ENCODE measurements at places on chromosomes 4 and X.

GRCh38 chrX:155695419-155695818, 82.7 kb upstream of the TMLHE start:
- DNase-seq, result no peak

GRCh38 chr4:7460566-7460965, 25.8 kb upstream of the PSAPL1 start:
- DNase-seq, result no peak

DNA sequence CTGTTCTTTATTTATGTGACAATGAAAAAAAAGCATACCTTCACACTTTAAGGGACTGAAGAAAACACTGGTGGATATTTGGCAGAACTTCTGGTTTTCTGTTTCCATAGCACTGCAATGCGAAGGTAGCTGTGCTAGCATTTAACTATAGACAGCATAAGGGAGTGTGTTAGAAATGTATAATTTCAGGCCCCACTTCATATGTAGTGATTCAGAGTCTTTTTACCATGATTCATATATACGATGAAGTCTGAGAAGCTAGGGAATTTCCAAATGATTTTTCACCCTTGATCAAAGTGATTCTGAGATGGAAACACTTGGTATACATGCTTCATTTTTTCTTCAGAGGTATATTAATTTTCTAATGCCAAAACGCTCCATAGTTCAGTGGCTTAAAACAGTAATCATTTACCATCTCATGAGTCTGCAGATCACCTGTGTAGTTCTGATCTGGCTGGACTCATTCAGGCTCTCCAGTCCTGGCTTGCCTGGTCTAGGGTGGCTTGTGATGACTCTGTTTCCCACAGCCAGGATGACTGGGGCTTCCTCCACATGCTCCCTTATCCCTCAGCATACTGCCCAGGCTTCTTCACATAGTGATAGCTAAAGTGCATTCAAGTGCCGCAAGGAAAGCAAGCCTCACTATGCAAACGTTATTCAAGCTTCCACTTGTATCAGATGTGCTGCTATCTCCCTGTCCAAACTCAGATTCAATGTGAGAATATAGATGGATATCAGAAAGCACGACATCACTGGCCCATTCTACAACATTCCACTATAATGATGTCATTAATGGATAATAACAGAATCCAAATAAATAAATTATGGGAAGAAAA, 790.1 kb downstream of the TECRL start:
- DNase-seq, result no peak

DNA sequence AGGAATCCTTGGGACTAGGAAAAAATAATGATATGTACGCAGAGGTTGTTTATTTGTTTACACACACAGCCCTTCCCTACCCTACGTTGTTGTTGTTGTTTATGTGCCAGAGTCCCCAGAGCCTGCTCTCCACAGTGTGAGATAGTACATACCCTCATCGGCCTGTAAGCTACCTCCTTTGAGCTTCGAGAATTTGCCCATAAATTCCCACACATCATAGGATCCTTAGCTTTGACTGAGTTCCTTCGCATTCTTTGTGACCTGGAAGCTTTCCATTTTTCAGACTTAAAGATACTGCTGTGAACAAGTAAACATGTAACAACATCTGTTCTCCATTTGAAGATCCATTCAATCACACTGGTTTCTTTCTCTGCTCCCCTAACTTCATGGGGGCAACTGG, 114.5 kb downstream of the IRF2 start:
- no peak for DNase-seq

- no peak for DNase-seq
Observed at GRCh38 chr4:111945014-111945413, 200.2 kb upstream of the FAM241A start.

GRCh38 chrX:47566841-47567240, 5.8 kb downstream of the ARAF start:
- no peak for DNase-seq

DNA sequence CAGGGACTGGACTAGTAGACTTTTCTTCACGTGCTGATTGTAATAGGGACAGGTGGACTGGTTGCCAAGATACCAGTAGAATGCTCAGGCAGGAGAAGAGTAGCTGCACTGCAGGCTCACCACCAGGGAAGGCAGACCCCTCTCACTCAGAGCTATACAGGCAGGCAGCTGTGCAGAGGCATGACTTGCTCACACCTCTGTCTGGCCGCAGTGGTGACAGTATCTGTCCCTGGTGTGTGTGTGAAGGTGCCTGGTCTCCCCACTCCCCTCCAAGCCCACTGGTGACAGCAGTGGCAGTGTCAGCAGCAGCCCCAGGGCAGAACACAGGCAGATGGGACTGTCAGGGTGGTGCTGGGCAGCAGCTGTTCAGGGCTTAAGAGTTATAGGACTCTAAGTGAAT, 140.7 kb downstream of the RPS6KA6 start:
- no peak for DNase-seq

GRCh38 chr4:150152766-150153165, 74.5 kb downstream of the DCLK2 start:
- no peak for DNase-seq

DNA sequence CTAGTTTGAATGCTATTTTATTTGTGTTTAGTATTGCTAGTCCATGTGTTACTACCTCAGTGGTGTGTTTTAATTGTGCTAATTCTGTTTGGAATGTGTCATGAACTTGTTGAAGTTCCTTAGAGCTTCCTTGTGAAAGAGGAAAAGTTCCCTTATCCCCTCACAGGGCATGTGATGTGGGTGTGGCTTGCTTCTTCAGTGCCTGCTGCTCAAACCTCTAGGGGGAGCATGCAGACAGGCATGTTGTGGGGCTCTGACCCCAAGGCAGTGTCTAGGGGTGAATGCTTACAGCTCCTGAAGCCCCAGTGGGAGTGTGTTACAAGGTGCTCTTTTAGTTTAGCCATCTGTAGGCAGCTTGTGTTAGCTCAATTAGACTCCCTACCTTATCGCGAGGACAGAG, 86.5 kb downstream of the MAGED4 start:
- DNase-seq, result no peak

DNA sequence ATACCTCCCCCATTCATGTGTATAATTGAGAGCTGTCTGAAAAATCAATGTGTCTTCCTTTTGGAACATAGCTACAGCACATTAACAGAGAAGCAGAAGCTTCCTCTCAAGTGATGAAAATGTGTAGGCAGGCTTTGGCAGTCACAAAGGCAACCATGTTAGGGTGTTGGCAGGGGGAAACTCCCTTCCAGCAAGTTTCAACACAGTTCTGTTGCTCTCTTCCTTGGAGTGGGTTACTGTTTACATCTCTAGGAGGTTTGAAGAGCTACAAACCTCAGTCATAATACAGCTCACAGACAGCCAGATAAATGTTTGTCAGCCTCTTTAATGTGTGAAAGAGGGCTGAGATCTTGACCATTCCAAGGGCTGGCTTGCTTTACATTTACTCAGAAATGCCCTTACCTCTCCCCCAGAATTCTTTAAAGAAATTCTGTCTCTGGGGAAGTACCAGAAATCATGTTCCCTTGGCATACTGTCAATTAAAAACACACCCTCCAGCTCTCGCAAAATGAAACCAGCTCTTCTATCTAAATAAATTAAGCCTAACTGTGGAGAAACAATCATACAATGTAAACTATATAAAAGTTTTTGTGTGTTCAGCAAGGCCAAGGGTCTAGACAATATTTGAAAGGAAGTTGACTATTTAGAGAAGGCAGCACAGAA, 18.9 kb downstream of the ZBTB33 start:
- DNase-seq, result no peak

DNA sequence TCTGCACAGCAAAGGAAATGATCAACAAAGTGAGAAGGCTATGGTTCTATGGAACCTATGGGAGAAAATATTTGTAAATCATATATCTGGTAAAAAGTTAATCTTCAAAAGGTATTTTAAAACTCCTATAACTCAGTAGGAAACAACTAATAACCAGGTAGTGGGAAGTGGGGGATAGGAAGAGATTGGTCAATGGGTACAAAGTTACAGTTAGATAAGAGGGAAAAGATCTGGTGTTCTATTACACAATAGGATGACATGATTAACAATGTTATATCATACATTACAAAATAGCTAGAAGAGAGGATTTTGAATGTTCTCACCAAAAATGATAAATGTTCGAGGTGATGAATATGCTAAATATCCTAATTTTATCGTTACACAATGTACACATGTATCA, 46.3 kb downstream of the NDNF start:
- DNase-seq, result no peak

DNA sequence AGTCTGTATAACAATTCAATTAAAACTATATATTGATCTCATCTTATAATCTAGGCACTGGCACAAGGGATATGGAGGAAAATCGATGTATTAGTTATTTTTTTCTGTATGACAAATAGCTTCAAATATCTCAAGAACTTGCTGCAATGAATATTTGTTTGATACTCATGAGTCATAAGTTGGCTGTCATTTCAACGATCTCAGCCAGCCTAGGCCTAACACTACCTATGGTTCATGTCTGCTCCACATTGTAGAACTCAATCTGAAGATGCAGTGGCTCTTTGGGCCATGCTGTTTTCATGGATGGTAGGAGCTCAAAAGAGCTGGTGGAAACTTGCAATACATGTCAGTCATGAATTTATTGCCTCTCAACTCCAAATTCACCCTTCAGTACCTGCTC, 44.7 kb downstream of the MAGEB17 start:
- no peak for DNase-seq

DNA sequence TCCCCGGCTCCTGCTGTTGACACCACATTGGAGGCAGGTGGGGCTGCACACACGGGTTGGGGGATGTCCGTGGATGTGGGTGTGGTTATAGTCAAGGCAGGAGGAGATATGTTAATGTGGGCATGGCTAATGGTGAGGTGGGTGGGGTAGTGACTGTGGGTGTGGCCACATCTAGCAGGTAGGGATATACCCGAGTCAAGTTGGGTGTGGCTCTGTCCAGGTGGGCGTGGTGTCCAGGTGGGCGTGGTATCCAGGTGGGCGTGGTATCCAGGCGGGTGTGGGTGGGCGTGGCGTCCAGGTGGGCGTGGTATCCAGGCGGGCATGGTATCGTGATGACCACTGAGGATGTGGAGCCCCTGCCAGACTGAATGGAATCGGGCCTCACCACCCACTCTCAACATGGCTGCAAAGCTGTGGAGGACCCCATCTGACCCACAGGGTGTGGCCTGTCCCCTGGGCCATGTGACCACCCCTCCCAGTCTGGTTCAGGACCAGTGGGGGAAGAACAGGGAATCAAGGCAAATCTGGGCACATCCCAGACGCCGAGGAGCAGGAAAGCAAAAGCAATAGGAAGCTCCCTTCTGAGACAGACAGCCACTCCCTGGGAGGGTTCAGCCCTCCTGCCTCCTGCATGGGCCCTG, 21.0 kb downstream of the MAN2B2 start:
- no peak for DNase-seq

DNA sequence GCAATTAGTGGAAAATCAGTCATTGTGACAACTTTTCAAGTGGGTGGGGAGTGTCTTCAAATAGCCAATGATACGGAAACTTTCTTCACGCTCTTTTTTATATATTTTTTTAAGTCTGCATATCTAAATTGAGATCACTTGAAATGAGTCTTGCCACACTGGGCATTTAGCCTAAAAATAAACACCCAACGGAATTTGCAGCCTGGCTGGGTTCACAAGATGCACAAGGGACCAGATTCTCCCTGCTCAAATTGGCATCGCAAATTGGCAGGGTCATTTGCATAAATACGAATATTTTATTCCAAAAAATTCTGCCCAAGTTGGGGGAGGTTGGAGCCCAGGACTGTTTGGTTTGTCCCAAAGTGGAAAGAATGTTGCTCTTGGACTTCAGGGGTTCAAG, 87.6 kb downstream of the LIMCH1 start:
- no peak for DNase-seq

DNA sequence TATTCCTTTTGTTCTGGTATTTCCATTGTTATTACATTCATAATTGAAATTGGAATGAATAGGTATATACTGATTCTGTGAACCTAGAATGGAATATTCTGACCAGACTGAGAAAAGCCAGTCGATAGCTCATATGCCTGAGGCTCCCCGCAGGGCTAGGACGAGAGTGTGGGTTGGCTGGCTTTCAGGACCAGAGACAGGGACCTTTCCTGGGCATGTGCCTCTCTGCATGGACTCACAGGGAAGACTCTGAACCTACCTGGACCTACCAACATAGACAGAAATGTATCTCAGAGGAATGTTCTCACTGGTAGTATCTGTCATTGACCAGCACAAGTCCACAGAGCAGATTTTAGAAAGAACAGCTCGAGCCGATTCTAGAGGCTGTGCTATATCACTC, 214.6 kb downstream of the FRMPD4 start:
- DNase-seq, result no peak

DNA sequence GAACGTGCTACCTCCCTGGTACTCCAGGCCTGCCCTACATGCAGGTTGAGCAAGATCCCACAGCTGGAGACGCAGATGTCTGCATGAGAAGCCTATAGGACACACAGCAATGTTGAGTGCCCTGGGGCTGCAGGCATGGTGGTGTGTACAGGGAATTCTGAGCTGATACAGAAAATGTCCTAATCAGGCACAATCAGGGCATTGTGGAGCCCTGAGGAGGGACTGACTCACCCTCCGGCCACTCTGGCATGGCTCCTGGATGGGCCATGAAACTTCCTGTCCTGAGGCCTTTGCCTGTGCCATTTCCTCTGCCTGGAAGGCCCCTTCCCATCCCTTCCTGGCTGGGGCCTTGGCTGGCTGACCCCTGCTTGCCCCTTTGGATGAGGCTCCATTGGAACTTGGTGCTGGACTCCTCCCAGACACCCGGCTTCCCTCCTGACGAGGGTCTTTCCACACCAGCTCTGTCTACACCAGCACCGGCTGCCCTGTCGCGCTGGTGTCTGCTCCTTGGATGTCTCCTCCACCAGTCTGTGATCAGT, 16.7 kb upstream of the AFAP1 start:
- DNase-seq, result no peak

Measured in activated CD4-positive, alpha-beta T cell treated with anti-CD3 and anti-CD28 coated beads for 1 hour (primary cell).